Femur (tissue), 1 donor: ENCODE measurements at places on chromosomes 3 and 15.

- no peak for DNase-seq
These were observed 10.1 kb downstream of the SEMA7A start for GRCh38 chr15:74423431-74424257.

DNA sequence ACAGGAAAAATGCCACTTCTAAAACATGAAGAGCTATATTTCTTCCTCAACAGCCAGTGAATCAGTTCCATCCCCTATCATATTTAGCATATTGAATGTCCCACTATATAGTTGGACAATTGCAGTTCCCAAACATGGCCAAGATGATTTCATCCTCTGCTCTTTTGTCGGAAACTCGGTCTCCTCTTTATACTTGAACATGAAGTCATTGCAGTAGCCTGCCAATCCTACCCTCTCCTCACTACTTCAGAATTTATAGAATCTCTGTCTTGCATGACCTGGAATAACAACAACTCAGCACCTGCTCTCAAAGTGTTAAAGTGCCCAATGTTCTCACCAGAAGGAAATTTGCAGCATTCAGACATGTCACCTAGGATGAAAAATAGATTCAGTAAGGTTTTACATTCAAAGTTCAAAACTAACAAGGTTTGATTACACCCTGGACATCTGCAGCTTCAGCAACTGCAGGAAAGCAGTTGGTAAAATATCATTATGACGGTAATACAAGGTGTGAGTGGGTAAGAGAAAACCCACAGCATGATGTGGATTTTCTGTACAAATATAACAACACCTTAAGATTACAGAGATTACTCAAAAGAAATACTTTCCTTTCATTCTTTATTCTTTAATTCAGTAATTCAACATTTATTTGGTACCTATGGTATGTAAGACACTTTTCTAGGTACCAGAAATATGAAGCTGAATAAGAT is 52.5 kb downstream of the TP63 start:
- DNase-seq: no peak

DNA sequence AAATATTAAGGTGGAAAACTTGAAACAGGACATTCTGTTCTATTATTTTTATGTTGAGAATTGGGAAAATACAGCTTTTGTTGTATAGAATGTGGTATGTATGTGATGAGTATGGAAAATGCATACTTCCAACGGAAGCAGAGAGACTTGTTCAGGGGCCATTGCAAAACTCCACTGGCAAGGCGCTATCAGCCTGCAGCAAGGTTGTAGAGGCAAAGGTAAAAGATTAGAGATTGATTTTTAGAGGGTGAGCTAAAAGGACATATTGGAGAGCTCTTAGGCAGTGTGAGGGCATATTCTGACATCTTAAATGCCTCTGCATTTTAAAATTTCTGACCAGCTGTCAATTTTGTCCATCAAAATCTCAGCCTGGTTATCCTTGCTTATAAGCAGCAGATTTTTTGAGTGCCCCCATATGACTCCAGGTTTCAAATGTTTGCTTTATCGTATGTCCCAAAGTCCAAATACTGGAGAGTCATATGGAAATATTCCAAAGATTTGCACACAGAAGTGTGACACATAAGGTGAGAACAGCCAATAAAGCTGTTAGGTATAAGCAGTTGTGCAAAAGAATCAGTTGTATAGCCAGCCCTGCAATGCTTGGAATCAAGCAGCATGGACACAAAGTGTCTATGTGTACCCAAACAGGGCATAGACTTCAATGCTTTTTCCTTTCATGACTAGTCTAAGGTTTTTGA is 829.4 kb downstream of the FHIT start:
- no peak for DNase-seq

DNA sequence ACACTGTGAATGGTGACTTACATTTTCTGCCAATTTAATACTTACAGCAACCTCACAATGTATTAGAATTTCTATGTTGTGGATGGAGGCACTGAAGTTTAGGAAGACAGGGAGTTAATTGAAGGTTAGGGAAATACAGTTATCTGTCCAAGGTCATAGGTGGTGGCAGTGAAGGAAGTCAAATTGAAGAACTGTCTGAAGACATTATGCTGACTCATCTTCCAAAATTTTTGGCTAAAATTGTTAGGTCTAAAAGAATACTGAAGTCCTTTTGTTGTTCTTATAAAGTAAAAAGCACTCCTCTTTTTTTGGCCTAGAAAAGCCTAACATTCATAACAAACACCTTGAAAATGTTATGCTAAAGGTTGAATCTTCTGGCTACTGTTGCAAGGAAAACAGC is 27.7 kb downstream of the EMC4 start:
- DNase-seq: no peak

GRCh38 chr3:144031938-144032337 is 60.3 kb downstream of the DIPK2A start:
- peak; percentile 81 for DNase-seq
